ENCODE measurements at places on chromosomes 16 and 17.

DNA sequence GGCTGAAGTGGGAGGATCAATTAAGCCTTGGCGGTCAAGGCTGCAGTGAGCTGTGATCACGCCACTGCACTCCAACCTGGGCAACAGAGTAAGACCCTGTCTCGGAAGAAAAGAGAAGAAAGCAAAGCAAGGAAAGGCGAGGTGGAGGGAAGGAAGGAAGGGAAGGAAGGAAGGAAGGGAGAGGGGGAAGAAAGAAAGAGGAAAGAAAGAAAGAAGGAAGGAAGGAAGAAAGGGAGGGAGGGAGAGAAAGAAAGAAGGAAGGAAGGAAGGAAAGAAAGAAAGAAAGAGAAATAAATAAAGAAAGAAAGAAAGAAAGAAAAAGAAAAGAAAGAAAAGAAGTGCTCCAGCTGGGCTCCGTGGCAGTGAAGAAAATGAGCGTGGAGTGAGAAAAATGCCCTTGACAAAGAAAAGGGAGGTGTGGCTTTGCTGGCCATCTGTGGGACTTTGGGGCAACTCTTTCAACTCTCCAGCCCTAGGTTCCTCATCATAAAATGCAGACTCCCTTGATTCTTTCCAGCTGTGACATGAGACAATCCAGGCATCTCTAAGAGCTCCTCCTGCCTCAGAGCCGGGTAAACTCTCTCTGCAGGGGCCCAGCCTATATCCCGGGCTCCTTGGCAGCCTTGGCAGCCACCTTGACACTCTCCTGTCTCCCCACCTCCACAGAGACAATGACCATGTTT, 2.4 kb downstream of the GSDMA start:
- DNase-seq = no peak

DNA sequence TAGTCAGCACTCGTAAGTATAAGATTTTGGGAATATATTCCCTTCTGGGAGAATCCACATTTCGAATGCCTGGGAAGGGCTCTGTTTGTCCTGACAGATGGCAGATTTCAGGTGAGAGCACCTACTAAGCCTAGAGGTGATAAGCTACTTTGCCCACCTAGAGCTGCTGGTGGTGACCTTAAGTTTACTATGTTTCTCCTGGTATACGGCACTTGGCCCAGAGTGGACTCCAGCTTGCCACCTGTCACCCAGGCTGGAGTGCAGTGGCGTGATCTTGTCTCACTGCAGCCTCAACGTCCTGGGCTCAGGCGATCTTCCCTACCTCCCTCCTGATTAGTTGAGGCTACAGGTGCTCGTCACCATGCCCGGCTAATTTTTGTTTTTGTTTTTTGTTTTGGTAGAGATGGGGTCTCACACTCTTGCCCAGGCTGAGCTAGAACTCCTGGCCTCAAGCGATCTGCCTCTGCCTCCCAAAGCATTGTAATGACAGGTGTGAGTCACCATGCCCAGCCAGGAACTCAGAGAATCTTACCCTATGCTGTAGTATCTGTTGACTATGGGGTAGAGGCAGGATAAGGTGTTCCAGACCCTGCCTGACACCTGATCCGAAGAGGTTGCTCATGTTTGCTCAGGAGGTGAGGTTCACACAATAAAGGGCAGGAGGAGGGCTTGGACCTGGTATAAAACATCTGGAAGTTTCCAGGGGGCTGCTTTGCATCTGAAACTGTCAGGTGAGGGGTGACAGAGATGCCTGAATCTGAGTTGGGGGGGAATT, at the start of gene ZG16:
ZG16 (plus strand) TSS at position 681 of the 775 bp plus-strand sequence. CDS start 1,011 bp downstream, outside the sequence.
- DNase-seq = no peak

GRCh38 chr17:38341035-38341721, 2.6 kb downstream of the GPR179 start:
- DNase-seq = no peak

GRCh38 chr17:1398931-1399678, 917 bp downstream of the YWHAE start:
- DNase-seq = no peak

GRCh38 chr16:86911437-86911958, 333.1 kb downstream of the FOXL1 start:
- no peak for DNase-seq

- no peak for DNase-seq
Measured at GRCh38 chr17:81527591-81528383, at the start of gene FSCN2. FSCN2 (plus strand) TSS chr17:81528377; CDS start chr17:81528532, 155 bp downstream.

GRCh38 chr16:14289692-14290340, 218.7 kb downstream of the MRTFB start:
- no peak for DNase-seq

DNA sequence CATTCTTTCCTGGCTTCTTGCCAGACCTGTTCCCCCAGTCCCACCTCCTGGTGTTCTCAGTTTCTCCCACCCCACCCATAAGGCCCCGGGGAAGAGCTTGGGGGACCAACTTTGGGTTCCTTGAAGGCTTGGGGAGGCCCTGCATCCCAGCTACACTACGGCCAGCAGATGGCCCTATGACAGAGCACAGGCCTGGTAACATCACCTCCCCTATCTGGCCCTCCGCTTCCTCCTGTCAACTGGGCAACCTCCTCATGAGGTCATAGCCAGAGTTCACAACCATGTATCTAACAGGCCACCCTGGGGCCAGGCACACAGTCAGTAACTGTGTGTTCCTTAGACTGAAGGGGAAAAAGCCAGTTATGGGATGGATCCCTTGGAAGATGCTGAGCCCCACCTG, 31.4 kb downstream of the MYO15A start:
- no peak for DNase-seq

- DNase-seq = no peak
Measured at GRCh38 chr16:69754143-69754468, 620 bp downstream of the NOB1 start.

DNA sequence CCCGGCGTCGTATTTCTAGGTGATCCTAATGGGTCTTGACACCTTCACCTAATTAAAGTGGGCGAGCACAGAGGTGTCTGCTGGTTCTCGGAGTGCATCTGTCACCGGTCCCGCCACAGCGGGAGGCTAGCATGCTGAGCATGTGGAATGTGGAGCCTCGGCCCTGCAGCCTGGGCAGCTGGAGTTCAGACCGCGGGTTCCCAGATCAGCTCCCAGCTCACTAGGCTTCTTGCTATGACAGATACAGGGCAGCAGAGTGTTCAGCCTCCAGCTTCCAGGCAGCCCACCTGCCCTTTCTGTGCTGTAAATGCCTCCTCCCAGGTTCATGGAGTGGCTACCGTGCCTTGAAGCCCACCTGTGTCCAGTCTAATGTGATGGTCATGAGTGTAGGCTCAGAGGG, 166.7 kb downstream of the CPPED1 start:
- DNase-seq = no peak

GRCh38 chr17:43714465-43715149, 44.0 kb downstream of the SOST start:
- no peak for DNase-seq

DNA sequence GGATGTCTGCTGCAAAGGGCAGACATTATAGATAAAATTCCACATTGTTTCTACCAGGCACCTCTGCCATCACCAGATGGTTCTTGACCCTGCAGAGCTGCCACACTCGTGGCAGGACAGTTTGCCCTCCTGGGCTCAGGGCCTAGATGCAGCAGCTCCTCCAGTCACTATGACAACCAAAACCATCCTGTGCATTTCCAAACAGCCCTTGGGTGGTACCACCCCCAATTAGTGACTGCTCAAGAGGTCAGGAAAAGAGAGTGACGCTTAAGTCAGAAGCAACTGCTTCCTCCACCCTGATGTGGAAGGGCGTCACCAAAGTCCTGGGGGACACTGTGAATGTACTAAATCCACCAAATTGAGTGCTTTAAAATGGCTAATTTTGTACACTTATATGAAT, 109.2 kb downstream of the C16orf95 start:
- DNase-seq = no peak

- no peak for DNase-seq
Measured at GRCh38 chr17:82152114-82152513, 54.1 kb upstream of the FASN start.
